ENCODE measurements at places on chromosomes 11 and 22.

DNA sequence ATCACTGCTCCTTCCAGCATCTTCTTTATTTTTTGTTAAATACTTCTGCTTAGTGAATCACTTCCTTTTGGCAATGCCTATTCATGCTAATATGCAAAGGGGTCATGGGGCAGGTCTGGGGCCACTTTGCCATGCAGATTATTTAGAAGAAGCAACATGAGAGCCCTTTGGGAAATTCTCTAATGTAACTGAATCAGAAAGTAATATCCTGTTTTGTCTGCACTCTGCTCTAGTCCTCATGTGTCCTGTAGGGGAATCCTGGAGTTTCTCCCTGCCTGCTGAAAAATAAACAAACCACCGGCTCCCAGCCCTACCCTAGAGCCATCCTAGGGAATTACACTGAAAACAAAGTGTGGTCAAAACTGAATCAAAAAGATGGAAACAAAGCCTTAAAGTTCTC, 176.5 kb upstream of the POU2AF2 start:
- DNase-seq = peak; percentile 30

DNA sequence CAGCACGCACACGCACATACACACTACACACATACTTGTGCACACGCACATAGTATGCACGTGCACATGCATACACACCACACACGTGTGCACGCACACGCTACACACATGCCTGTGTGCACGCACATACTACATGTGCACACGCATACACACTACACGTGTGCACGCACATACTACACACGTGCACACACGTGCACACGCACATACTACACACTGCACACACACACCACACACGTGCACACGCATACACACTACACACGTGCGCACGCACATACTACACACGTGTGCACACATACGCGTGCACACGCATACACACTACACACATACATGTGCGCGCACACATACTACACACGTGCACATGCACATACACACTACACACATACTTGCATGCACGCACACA, 19.7 kb upstream of the ARHGAP8 start:
- no peak for DNase-seq

DNA sequence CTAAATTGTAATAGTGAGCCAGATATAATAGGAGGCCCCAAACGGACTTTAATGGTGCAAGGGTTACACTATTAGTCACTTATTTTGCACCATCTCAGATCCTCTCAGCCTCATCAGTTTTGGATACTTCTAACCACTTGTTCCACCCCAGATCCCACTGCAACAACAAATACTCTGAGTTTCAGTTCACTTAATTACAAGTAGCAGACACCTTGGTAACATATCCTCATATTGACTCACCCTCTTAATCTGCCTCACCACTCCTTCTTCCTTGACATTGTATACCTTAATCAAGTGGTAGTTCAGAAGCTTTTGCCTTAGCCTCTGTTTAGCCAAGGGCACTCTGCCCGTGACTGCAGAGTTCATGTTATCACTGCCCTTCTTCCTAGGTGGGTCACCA, 256.1 kb upstream of the UBASH3B start:
- no peak for DNase-seq

DNA sequence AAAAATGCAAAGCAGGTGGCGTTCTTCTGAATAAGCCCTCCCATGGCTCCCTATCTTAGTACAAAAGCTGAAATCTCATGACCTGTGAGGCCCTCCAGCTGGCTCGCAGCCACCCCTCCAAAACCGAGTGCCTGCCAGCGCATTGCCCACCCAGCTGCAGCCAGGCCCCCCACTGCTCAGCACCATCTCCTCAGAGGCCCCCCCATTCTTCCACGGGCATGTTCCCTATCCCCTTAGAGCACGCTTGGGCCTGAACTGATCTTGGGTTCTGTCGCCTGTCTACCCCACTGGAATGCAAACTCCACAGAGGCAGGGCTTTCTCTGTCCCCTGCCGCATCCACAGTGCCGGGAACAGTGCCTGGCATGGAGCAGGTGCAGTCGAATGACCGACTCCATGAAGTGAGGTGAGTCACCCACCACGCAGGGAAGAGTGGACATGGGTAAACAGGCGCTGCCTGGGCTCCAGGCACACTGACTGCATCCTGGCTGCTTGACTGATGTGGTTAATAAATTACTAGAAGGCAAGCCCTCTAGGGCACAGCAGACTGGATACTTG, 11.3 kb upstream of the EFCAB6 start:
- no peak for DNase-seq

- no peak for DNase-seq
Measured at GRCh38 chr11:74699615-74700396, 31.4 kb downstream of the CHRDL2 start.

- DNase-seq = peak; percentile 87
Measured at GRCh38 chr11:130636722-130637464, 188.4 kb downstream of the ADAMTS15 start.

GRCh38 chr11:36757075-36757474, 159.0 kb upstream of the RAG2 start:
- DNase-seq = no peak

GRCh38 chr22:25621986-25622385, 57.5 kb downstream of the GRK3 start:
- DNase-seq = no peak

GRCh38 chr11:46857666-46858065, 11.6 kb upstream of the CKAP5 start:
- DNase-seq = no peak

DNA sequence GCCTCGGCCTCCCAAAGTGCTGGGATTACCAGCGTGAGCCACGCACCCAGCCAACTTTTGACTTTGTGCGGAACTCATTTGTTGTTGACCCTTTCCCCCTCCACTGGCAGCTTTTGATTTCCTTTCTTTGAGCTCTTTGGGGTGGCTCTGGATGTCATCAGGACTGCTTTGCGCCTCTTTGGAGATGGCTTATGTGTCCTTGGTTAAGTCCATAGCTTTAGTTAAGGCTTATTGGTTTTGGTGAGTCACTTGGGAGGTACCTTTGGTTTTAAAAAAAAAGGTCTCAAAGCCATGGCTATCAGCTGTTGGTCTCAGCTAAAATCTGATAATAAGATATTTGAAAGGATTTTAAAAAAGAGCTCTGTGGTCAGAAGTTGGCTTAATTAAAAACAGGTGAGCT, 5.1 kb upstream of the ARSA start:
- no peak for DNase-seq

- DNase-seq = no peak
Measured at GRCh38 chr11:43933226-43933607, 9.2 kb upstream of the C11orf96 start.

DNA sequence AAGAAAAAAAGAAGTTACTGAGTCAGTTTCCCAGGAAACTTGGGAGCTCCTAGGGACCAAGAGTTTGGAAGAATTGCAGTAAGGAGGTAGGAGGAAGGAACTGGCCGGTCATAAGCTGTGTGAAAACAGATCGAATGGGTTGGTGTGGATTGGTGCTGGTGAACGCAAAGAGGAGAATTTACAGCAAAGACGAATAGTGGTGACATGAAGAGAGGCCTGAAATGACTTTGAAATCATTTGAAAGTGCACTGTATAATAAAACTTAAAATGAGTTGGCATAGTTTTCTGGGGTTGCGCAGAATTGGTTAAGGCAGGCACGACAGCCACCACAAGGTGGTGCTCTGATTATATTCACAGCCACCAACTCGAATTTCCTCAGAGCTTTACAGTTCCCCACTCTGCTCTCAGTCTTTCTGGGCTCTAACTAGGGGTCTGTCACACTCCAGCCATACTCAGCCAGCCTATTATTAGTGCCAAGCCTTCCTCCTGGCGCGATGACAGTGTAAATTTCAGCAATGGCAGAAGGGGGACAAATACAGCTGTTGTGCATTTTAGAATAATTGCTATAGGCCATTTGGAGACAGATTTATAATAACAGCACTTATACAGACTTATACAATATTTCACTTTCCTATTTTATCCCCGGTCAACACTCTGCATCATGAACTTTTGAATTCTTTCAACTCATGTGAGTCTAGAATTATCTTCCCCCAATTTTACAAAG, 8.3 kb upstream of the HTR3B start:
- no peak for DNase-seq

DNA sequence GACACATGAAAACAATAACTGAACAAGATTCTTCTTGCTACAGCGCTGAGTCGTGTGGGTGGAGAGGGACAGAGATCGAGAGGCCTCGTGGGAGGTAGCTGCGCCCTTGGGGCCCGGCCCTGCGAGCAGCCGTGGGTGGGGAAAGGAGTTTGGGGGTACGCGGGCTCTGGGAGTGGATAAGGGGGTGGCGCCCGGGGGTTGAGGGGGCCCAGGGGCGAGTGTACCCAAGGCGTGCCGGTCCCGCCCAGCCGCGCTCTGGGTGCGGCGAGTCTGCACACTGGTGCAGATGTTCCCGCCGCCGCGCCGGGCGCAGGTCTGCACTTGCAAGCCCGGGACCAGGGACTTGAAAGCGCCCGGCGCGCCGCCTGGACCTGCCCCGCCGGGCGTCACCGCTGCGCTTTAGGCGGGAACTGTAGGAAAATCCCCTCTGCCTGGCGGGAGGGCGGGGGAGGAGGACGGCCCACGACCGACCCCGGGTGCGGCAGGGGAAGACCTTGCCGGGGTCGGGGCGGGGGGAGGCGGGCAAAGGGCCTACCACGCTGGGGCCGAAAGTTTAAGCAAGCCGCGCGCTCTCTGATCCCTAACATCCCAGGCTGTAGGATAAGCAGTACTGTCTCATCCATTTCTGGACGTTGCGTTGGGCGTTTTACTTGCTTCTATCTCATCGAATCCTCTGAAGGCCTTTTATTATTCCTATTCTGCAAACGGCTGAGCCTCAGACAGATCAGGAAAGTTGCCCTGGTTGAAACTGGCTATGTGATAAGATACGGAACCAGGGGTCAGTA, 1.4 kb upstream of the KREMEN1 start:
- no peak for DNase-seq

GRCh38 chr22:49768951-49769690, 58.6 kb downstream of the BRD1 start:
- no peak for DNase-seq

DNA sequence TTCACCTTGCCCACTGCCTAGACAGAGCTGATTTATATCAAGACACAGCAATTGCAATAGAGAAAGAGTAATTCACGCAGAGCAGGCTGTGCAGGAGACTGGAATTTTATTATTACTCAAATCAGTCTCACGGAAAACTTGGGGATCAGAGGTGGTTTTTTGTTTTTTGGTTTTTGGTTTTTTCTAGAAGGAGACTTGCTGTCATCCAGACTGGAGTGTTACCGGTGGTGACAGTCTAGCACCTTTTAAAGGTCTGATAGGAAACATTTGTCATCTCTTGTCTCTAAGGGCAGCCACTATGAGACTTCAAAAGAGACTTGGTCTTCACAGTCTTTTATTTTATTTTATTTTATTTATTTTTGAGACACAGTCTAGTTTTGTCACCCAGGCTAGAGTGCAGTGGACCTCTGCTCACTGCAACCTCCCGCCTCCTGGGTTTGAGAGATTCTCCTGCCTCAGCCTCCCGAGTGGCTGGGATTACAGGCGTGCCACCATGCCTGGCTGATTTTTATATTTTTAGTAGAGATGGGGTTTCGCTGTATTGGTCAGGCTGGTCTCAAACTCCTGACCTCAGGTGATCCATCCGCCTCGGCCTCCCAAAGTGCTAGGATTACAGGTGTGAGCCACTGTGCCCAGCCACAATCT, 19.1 kb downstream of the APOBEC3H start:
- DNase-seq = no peak

DNA sequence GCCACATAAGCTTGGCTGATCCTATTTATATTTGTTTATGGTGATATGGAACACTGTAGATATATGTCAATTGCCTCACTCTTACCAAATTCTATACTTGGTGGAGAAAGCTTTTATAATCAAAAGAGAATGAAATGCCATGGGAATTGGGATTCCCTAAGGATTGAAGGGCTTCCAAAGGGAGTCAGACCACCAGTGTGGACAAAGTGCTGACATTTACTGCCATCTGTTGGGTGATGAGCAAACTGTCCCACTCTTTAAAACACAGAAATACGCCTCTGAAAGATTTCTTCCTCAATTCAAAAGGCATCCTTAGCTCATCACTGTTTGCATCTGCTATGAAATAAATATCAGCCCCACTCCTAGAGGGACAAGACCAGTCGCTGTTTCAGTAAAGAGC, 7.1 kb downstream of the SLC1A2 start:
- peak; percentile 30 for DNase-seq

GRCh38 chr11:109237636-109238035, 184.4 kb upstream of the C11orf87 start:
- DNase-seq = no peak

- no peak for DNase-seq
Measured at GRCh38 chr11:103051151-103051801, 40.7 kb downstream of the DCUN1D5 start.

GRCh38 chr11:20208622-20209111, 48.4 kb upstream of the DBX1 start:
- no peak for DNase-seq

- no peak for DNase-seq
Measured at GRCh38 chr11:134988495-134988894, 576.5 kb upstream of the B3GAT1 start.

GRCh38 chr22:35308480-35309021, 8.9 kb downstream of the TOM1 start:
- no peak for DNase-seq

GRCh38 chr11:72045849-72046248, 34.5 kb downstream of the NUMA1 start:
- no peak for DNase-seq

DNA sequence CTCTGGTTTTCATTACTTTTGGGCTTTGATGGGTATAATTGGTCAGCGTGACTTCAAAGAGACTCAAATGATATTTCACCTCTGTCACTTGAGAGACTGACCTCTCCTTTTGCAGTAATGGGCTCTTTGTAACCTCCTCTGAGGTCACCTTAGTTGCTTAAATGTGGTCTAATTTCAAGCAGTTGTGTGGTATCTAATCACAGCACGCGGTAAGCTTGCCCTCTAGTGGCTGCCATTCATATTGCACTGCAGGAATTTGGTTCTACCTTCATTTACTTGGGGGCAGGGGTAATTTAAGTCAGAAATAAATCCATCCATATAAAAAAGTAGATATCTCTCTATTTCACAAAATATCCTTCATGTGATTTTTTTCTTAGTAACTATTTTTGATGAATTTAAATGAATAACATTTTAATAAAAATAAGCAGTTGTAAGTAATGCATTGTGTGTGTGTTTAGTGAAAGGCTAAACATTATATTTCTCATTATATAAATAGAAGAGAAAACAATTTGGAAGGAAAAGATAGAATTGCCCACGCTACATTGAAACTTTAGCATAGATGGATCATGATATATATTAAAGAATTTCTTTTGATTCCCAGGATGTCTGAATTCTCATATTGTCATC, 55.0 kb upstream of the ANO3 start:
- peak; percentile 66 for DNase-seq

- no peak for DNase-seq
Measured at GRCh38 chr22:30572840-30573593, 1.4 kb downstream of the GAL3ST1 start.

DNA sequence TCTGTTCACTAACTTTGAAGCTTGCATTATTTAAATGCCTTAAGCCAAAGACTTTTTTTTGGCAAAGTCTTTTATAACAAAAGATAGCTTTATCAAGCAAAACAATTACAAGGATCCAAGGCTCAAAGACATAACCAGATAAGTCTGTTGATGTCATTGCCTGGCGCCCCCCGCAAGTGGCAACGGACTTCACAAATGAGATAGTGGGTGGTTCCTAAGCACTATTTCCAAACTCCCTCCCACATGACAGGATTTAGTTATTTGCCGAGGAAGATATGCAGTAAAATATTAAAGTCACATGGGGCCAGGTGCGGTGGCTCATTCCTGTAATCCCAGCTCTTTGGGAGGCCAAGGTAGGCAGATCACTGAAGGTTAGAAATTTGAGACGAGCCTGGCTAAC, 194.2 kb upstream of the DDI1 start:
- DNase-seq = no peak

GRCh38 chr11:11073996-11074395, 216.1 kb upstream of the ZBED5 start:
- DNase-seq = no peak

- peak; percentile 97 for DNase-seq
Measured at GRCh38 chr22:36541831-36542411, 13.0 kb upstream of the EIF3D start.
